ENCODE measurements at places on chromosomes 7 and 10. TPM values are rescaled to one million over a fixed set of nuclear protein-coding genes. Genes with fewer than 3 reads are reported as not detected.

GRCh38 chr10:86225103-86225782, 141.4 kb downstream of the GRID1 start:
- DNase-seq, result no peak

DNA sequence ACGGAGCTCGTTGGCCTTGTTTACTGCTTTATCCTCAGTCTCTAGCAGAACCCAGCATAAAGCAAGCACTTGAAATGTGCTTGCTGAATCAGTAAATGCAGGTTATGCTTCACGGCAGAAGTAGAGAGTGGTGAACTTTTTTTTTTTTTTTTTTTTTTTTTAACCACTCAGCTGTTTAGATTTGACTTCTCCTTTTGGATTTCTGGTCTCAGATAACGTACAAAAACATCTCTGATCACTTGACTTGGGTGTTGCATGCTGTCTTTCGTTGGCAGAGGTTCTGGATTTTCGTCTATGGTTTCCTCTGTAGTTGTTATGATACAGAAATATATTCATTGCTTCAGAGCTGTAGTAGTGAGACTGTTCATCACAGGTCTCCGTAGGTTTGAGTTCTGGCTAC, 242.5 kb upstream of the HABP2 start:
- DNase-seq, result no peak

DNA sequence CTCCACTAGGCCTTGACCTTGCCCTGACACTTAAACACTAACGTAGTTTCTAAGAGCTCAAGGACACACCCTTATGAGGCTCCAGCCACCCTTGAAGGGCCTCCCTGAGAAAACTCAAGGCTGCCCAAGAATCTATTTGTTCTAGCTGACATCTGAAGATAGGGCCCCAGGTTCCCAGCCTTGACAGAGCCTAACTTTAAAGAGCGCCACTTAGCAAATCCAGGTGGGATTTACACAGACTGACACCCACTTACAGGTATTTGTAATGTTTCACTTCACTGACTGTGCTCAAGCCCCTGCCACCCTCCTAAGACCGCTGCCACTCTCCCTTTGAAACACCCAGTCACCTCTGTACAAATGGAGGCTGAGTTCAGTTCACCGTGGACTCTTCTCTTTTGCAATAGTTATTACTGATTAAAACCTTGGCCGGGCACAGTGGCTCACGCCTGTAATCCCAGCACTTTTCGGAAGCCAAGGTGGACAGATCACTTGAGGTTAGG, 90.4 kb downstream of the SVOPL start:
- DNase-seq, result no peak

DNA sequence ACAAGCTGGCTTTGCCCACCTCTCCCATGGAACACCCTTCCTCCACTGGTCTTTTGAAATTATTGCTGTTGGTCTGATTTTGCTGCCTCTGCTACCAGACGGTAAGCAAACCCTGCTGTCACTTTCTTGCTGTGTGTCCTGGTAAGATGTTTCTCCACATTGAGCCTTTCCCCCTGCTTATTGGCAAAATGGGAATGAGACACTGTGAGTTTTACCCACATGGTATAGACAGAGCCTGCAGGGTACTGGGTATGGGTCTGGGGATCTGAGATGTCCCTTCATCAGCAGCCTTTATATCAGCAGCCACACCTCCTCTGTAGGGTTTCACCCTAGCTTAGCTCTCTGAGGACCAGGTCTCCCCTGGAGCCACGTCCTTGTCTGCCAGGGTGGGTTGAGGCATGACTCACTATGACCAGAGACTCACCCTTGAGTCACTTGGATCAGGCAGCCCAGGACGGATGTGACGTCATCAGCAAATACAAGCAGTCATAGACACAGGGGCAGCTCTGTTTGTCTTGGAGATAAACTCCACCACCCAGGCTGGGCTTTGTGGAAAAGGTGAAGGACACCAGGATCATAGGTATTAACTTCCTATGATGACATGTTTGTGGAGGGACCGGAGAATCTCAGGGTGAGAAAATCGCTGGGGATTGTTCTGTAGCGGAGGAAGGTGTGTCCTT, 17.9 kb upstream of the BAIAP2L1 start:
- DNase-seq, result no peak

- DNase-seq, result no peak
Observed at GRCh38 chr7:30084212-30084611, 50.6 kb upstream of the MTURN start.

CALCR gene
- polyA plus RNA-seq, result not detected

DLX6 gene
- not detected for polyA plus RNA-seq

FKBP6 gene
- polyA plus RNA-seq, result not detected

Data from GM12878 (cell line).